ENCODE measurements at places on chromosomes 4 and X.

DNA sequence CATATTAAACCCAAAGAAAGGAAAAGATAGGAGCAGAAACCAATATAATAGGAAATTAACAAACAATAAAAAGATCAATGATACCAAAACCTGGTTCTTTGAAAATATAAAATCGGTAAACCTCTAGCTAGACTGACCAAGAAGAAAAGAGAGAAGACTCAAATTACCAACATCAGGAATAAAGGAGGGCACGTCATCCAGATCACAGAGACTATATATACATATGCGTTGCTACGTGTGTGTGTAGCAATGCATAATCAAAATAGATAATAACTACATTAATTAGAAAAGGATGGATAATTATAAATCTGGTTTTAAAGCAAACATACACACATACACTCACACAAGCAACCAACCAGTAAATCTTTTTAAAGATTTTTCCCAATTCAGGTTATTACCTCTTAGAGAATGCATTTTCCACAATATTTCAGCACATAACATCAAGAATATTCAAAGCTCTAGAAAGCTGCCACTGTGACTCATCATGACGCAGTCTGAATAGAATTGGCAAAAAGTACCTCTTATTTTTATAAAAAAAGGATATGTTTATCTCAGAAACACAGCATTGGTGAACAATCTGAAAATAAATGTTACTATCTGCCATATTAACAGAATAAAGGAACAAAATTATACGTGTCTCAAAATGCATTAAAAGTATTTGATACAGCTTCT, 41.4 kb upstream of the USP9X start:
- no peak for DNase-seq

DNA sequence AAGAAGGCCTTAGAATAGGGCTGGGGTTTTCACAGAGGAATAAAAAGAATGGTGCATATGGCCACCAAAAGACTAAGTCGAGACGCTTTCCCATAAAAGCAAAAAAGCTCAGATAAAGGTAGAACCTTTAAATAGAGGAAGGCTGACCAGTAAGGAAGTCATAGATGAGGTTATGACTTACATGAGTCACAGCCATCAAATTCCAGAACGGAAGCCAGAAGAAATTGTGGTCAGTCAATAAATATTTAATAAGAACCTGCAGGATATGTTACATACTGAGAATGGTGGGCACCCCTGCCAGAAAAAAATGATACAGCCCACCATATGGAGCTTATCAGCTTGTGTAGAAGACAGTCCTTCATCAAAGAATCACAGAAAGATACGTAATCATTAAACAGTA, 120.1 kb downstream of the MANBA start:
- DNase-seq = no peak

DNA sequence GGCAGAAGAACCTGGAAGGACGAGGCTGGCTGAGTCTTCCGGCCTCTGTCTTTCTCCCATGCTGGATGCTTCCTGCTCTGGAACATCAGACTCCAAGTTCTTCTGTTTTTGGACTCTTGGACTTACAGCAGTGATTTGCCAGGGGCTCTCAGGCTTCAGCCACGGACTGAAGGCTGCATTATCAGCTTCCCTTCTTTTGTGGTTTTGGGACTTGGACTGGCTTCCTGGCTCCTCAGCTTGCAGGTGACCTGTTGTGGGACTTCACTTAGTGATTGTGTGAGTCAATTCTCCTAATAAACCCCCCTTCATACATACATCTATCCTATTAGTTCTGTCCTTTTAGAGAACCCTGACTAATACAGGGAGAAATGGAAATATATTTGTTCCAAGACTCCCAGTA, 265.8 kb downstream of the PCDH18 start:
- DNase-seq = no peak

DNA sequence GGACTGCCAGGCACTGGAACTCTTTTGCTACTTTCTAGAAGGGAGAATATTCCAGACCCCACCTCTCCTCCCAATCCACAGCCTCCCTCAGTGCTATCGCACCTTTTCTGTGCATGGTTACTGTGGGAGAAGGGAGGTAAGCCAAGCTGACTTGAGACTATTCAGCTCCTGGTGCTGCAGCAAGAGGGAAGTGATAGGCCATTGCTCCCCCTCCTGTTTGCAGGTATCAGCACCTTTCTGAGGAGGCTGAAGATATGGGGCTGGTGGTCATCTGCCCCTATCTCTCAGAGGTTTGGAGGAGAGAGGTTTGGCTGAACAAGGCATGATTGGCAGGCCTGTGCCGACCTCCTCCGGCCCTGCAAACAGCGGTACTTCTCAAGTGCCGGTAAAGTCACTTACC, 103.3 kb upstream of the GATB start:
- no peak for DNase-seq

DNA sequence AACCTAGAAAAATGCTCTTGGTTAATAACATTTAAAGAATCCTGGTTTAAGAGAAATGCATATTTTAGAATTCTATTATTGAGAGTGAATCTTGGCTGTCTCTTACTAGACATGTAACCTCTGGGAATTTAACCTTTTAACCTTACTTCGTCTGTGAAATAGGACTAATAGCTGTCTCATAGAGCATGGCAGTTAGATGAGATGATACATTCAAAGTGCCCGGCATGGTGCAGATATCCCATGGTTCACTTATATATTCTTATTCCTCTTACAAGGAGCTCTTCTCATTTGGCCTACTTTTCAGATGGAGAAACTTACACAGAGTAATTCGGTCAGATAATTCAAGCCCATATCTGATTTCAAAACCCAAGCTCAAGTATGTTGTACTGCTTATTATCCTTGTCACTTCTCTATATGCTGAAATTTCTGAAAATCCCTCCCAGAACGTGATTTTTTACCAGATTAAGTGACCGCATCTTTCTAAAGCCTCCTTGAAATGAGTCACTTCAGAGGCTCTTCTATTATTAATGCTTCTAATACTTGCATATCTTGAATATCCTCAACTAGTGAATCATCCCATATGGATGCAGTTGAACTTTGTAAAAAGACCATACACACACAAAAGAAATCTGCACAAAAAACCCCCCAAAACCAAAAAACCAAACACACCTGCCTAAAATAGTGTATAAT, 4.9 kb downstream of the CDKN2AIP start:
- no peak for DNase-seq

GRCh38 chrX:131747173-131747572, 203.3 kb downstream of the OR13H1 start:
- DNase-seq = no peak

- no peak for DNase-seq
These were observed 67.4 kb upstream of the ARHGAP24 start for GRCh38 chr4:85407546-85407945.

DNA sequence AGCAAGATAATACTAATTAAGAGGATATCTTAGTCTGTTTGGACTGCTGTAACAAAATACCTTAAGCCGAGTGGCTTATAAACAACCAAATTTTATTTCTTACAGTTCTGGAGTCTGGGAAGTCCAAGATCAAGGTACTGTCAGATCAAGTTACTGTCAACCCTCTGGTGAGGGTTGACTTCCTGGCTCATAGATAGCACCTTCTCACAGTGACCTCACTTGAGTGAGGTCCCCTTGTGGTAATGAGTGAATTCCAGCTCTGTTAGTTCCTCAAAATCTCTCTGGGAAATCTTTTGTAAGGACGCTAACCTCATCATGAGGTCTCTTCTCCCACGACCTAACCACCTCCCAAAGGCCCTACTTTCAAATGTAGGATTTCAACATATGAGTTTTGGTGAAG, 36.9 kb upstream of the ADGRA3 start:
- no peak for DNase-seq

DNA sequence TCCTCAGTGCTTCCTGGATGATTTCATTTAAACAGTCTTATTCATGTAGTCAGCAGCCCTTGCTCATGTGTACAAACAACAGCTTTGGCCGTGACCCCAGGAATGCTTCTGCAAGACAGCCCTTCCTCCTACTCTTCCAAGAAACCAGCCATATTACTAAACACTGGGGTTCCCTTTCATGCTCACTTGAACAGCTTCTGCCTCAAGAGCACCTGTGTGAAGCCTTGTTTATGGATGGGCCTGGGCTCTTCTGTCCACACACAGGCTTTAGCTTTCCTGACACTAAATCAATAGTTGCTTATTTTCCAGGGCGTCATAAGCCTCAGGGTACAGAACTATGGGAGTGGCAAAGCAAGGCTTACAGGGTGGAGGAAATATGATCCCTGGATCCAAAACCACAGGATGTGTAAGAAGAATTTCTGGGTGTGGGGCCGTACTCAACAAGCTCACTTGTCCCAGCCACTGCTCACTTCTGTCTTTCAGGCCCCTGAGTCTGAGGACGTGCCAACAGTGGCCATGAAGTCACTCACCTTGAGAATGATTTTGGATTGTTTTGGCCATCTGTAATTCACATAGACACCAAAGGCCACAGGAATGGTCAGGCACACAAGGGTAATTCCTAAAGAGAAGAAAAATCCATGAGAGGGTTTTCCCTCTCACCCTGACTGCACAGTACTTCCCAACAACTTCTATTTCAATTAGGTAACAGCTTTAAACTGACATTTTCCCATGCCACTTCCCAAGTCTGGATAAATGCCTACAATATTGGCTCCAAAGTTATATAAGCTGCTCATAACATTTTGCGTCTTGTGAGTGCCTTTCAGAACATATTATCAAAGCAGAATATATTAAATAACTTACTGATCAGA, 17.7 kb downstream of the SLC10A6 start:
- DNase-seq = no peak

GRCh38 chr4:139278485-139278884, 1.5 kb downstream of the MGARP start:
- no peak for DNase-seq

- no peak for DNase-seq
These were observed 339 bp downstream of the CUL4B start for GRCh38 chrX:120560405-120560841.
